ENCODE measurements at places on chromosomes 3 and 15.

DNA sequence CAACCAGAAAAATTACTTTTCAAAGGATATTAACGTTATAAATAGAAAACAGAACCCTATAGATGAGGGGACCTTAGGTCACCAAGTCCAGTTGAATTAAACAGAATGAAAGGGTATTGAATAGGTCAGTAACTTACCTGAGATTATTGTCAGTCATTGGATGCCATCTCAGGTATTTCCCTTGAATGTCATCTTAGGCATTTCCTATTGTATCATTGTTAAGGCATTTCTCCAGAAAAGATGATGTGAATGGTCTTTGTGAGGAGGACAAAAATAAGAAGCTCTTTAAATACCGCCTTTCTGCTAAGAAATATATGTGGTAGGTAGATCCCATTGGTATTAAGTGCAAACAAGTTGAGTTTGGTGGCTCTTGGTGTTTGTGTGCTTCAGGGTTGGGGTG is 55.6 kb downstream of the CHD2 start:
- DNase-seq = no peak

DNA sequence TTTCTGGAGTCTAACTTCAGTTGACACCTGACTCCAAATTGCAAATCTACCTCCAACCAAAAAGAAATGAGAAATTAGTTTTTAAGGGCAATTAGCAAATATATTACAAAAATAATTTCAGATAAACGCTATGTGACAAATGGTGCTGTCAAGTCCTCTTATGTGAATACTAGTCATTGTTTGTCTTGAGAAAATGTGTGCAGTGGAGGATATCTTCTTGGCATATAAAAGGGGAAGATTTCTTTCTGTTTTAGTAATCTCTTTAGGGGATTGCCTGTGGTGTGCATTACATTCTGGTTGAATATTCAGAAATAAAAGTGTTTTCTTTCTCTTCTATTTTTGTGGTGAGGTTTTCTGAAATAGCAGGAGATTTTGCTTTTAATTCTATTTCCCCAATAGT is 3.0 kb upstream of the GCSAM start:
- DNase-seq = no peak

DNA sequence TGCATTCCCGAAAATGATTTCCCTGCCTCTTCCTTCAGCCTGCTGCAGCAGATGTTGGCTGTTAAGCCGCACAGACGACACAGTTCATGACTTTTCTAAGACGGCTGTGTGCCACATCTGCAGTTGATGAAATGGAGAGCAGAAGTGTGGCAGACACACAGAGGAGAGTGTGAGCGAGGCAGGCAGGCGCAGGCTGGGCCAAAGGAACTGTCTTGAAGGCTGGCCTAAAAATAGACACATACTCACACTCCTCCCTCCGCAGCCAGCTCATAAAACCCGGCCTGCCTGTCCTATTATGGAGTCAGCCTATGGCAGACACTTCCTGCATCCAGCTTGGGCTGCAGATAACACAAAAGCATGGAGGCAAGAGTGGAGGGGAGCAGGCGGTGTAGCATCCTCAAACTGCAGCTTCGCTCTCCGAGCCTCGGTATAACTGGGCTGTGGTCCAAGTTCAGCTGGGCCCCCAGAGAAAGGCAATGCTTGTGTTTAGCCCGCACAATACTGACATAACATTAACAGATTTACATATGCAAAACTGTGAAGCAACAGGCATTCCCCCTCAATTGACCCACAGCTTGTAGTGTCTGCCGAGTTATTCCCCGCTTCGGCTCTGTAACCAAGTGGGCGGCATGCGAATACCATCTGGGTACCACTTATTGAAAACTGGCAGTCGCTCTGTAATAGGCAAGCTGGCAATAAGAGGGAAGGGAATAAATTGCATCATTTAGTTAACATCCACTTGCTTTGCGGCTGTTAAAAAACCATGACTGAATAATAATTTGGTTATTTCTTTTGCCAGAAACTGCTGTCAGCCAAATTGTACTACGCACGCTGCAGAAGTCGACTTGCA is 40.8 kb downstream of the FOXP1 start:
- DNase-seq = peak; percentile 81

DNA sequence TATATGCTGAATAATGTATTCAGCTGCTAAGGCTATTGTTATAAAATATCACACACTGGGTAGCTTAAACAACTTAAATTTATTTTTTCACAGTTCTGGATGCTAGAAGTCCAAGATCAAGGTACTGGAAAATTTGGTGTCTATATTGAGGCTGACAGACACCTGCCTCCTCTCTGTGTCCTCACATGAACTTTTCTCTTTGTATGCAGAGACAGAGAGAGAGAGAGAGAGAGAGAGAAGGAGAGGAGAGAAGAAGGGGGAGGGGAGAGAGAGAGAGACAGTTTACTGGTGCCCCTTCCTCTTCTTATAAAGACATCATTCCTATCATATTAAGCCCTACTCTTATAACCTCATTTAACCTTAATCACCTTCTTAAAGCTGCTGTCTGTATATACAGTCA is 320.1 kb upstream of the THBS1 start:
- DNase-seq = no peak

- DNase-seq = no peak
These were observed 124.3 kb upstream of the EIF1B start for GRCh38 chr3:40185029-40185695.

DNA sequence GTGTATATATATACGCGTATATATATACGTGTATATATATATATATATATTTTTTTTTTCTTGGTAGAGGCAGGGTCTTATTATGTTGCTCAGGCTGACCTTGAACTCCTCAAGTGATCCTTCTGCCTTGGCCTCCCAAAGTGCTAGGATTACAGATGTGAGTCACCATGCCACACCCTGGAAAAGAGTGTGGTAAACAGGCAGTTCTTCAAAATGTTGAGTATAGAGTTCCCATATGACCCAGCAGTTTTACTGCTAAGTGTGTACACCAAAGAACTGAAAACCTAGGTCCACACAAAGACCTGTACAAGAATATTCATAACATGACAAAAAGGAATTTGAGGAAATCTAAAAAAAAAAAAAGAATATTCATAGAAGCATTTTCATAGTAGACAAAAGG is 71.8 kb upstream of the GCNT3 start:
- no peak for DNase-seq

GRCh38 chr15:44536302-44536961 is 515 bp upstream of the EIF3J start:
- DNase-seq = peak; percentile 94

- no peak for DNase-seq
These were observed at the start of gene GOLGA6L2 for GRCh38 chr15:23447107-23447500. Gene GOLGA6L2 (minus strand): TSS chr15:23447243. CDS start chr15:23447181, 62 bp downstream.

GRCh38 chr15:90219421-90220141 is 14.2 kb downstream of the CIB1 start:
- DNase-seq = no peak

DNA sequence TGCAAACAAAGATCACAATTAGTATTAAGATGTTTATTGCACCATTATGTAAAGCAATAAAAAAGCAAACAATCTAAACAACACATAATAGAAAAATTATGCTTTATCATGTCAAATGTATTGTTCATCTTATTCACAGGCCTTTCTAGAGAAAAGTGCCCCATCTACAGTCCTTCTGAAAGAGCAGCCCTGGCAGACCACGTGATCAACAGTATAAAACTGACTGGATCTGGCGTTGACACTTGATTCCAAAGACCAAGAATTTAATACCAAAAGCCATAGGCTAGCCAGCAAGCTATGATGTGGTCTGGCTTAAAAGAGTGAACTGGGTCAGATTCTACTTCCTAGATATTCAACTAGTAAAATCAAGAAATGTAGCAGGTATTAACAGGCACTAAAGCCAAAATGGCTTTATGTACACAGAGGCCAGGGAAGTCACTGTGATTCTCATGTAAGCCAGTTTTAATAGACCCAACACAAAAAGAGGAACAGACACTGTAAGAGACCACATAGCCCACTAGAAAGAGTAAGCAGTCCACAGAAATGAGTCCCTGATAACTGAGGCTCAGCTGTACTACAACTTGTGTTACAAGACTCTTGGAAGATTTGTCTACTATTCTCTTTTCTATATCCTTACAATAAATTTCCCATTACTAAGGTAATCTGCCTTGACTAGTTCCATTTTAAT is 32.5 kb downstream of the DMXL2 start:
- no peak for DNase-seq

DNA sequence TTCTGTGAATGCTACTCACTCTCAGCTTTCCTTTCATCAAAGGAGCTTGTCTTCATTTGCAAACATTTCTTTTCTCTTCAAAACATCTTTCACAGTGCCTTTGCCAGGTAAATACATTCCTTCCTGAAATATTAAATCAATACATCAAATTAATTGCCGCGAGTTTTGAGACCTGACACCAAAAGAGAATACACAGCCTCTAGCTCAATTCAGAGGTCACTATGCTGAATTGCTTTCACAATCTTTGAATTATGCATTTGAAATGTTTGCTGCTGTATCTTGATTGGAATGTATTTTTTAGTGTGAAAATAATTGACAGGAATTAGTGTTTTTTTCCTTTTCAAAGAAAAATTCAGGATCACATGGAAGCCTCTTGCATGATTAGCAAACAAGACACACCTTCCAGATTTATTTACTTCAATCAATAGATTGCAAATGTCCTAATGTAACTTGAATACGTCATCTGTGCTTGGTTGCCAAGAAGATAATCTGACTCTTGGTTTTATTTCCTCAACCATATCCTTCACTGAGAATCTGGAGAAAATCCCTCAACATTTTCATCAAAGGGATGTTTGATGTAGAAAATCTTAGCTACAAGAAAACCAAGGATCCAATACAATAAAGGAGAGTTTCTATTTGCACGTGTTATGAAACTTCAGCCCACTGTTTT is 83.6 kb downstream of the KCNH8 start:
- no peak for DNase-seq

GRCh38 chr3:141796081-141796888 is 33.1 kb downstream of the GRK7 start:
- DNase-seq = no peak

DNA sequence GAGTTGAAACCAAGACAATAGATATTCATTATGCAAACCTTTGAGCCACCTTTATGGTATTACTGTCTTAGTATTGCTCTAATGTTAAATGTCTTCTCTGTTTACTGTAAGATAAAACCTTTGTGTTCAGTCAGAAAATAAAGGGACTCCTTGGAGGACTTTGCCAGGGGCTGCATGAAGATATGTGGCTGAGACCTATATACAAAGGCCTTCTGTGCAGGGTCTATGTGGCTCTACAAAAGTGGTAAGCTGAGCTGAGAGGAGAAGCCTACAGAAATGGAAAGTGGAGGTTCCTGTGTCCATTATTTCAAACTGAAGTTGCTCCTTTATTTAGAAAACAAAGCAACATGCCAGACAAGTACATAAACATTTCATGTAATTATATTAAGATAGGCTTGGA is 131.5 kb downstream of the FNDC3B start:
- DNase-seq = no peak

DNA sequence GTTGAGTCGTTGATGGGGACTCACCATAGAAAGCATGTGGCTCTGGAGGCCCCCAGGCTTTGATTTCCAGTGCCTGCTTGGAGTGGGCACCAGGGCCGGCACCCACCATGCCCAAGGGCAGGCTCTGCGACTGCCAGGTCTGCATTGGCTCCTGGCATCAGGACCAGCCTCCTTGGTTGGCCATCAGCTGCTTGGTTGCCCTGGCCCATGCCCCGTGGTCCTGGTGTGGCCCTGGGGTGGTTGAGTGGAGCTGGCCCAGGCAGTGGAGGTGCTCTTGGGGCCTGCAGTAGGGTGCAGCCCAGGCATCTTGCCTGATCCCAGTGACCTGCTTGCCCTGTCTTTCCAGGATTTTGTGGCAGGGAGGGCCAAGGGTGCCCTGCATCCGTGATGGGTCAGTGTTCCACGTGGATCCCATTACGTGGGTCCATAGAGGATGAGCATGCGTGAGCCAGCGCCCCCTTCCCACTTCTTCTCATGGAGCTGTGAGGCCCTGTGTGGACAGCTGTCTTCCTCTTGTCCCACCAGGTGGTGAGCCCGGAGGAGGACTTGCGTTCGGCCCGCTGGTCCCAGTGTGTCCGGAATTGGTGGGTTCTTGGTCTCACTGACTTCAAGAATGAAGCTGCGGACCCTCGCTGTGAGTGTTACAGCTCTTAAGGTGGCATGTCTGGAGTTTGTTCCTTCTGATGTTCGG is 187.0 kb downstream of the UBE3A start:
- DNase-seq = no peak

DNA sequence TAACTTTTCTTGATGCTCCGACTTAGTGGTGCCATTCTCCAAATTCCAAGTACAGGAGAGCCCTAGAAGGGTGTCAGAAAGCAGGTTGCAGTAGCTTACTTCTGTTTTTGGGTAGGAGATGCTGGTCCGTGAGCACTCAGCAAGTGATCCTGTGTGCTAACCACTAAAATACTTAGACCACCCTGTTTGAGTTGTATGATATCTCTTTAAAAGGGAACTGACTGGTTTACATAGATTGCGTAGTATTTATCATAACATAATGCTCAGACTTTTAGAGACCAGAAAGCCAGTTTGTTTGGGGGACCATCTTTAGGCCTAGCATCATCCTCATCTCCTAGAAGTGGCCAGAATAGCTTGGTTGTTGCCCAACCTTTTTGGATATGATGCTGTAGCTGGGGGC is 26.7 kb downstream of the CTDSPL start:
- DNase-seq = no peak

- DNase-seq = peak; percentile 75
These were observed at the start of gene CPNE4 for GRCh38 chr3:132034486-132035464. Gene CPNE4 (minus strand): TSS chr3:132035014.

GRCh38 chr15:66221126-66221525 is 32.4 kb downstream of the MEGF11 start:
- DNase-seq = no peak

DNA sequence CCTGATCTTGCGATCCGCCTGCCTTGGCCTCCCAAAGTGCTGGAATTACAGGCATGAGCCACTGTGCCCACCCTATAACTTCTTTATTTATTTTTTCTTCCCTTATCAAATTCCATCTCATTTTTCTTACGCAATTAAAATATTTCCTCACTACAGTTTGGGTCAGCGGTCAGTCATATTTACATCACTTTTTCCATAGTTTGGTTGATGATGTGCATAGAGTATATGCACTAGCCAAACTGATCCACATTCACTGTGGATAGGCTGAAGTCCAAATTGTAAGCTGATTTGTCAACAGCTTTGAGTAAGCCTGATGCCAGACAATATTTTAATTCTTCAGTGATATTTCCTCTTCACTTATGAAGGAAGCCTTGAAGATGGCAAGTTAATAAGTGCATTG is 256.3 kb downstream of the TIGIT start:
- no peak for DNase-seq

GRCh38 chr3:40302784-40303183 is 6.7 kb upstream of the EIF1B start:
- DNase-seq = no peak

DNA sequence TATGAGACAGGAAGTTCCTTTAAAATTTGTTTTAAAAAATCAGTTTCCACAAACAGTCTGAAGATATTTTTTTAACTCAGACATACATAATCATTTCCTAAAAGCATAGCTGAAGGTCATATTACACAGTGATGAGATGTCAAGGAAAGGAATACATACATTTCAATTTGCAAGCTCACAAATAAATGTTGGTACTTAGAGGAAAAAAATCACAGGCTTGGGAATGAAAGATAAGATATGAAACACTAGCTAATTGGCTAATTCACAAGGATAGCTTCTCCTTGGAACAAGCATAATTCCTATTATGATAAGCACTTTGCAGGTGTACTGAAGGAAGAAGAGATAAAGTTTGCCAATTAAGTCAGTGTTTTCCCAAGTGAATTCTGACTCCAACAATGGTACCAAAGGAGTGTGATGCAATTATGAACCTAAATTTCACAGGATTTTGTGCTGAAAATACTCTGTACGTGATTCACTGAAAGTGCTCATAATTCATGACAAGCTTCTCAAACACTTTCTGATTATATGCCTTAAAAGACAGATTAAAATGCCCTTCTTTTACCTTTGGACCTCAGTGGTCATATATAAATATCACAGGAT is 112.4 kb downstream of the FRMD5 start:
- DNase-seq = no peak
